Right atrium auricular region (tissue), 2 donors: ENCODE measurements at places on chromosomes 4 and X.
A peak's percentile ranks its signal among the peaks of the same experiment; 100 is the strongest.

- no peaks in the 10 kb centered on the region for H3K4me1 ChIP-seq
- no peak for DNase-seq
- no peak overlapping the region for H3K4me3 ChIP-seq
- H3K27ac ChIP-seq = peak overlapping the region; percentile 50
- no peaks in the 10 kb centered on the region for H3K27me3 ChIP-seq
Measured at GRCh38 chr4:153571006-153571545, 104.9 kb downstream of the TMEM131L start.

DNA sequence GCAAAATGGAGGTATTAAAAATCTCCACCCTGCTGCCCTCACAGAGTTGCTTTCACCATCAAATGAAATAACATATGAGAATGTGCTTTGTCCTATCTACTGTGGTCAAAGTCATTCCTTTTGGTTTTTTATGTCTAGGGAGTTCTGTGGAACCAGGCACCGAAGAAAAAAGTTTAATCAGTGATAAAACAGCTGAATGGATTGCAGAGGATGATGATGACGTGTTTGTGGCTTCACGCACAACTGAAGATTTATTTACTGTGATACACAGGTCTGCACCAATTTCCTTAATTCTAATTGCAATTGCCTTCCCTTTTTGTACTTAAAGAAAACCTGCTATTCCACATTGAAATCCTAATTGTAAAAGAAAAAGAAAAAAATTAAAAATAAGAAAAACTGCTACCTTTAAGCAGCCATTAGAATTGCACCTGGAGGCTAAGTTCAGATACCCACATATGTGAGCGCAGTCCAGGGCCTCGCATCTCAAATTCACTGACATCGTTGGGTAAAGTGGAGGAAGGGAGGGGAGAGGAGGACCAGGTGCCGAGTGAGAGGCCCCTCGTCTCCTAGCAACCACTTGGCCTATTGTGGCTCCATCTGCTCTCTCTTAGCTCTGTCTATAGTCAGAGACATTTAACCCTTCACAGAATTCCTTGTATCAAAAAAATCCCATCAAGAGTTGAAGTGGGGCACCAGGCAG, 10.5 kb upstream of the RTL5 start:
- peaks cover 6% of the 10 kb centered on the region for H3K36me3 ChIP-seq
- H3K27ac ChIP-seq = no peak overlapping the region
- H3K27me3 ChIP-seq = no peaks in the 10 kb centered on the region
- no peak for DNase-seq

DNA sequence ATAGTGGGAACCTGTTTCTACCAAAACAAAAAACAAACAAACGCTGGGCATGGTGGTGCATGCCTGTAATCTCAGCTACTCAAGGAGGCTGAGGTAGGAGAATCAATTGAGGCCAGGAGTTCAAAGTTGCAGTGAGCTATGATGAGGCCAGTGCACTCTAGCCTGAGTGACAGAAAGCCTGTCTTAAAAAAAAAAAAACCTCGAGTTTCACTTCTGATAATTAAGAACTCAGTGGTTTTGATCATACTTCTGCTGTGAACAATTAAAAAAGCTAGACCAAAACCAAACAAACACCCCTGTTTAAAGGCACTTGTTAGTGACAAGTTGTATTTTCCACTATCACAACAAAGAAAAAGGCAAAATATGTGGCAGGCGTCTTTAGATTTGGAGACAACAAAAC, 15.0 kb upstream of the UBE2D3 start:
- DNase-seq = no peak
- peaks cover 4% of the 10 kb centered on the region for H3K36me3 ChIP-seq
- no peak overlapping the region for H3K27ac ChIP-seq
- H3K4me3 ChIP-seq = no peak overlapping the region

DNA sequence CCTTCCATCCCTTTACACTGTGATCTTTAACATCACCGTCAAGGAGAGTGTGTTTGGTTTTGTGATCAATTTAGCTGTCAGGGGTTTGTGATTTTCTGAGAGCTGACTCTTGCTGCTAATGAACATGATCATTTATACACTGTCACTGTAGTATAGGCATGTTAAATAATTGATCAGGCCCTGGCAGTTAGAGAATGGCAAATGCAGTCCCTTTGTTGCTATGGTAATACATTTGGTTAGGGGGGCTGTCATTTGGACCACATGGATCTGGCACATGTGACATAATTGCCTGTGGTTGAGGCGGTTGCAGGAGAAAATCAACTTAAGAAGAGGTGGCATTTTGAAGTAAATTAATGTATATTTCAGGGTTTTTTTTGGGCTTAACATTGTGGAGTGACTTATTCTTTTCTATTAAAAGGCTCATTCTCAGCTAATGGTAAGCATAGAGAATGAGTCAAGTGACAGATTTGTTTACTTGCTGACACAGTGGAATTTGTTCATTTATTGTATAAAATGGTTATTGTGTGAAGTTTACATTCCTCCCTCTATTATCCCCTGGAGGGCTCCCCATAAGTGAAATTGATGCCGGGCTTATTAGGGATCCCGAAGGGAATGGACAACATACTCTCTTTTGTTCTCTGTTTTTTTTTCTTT, 114.0 kb downstream of the FHIP1A start:
- no peak for DNase-seq
- H3K27me3 ChIP-seq = no peaks in the 10 kb centered on the region
- no peaks in the 10 kb centered on the region for H3K36me3 ChIP-seq
- H3K4me3 ChIP-seq = no peak overlapping the region
- H3K4me1 ChIP-seq = no peaks in the 10 kb centered on the region

- no peaks in the 10 kb centered on the region for H3K4me1 ChIP-seq
- H3K36me3 ChIP-seq = no peaks in the 10 kb centered on the region
- H3K27me3 ChIP-seq = no peaks in the 10 kb centered on the region
- no peak overlapping the region for H3K27ac ChIP-seq
Measured at GRCh38 chrX:68574240-68574639, 73.2 kb upstream of the STARD8 start.

GRCh38 chr4:124282301-124282898, 430.1 kb downstream of the ANKRD50 start:
- H3K36me3 ChIP-seq = no peaks in the 10 kb centered on the region
- H3K27me3 ChIP-seq = no peaks in the 10 kb centered on the region

GRCh38 chr4:8033067-8033755, 93.5 kb upstream of the AFAP1 start:
- H3K36me3 ChIP-seq = no peaks in the 10 kb centered on the region
- no peak overlapping the region for H3K4me3 ChIP-seq
- H3K27me3 ChIP-seq = no peaks in the 10 kb centered on the region
- H3K4me1 ChIP-seq = no peaks in the 10 kb centered on the region
- no peak for DNase-seq
- H3K27ac ChIP-seq = no peak overlapping the region

GRCh38 chrX:118468122-118468521, 27.5 kb upstream of the DOCK11 start:
- no peaks in the 10 kb centered on the region for H3K4me1 ChIP-seq
- no peaks in the 10 kb centered on the region for H3K36me3 ChIP-seq
- DNase-seq = no peak
- H3K4me3 ChIP-seq = no peak overlapping the region

- DNase-seq = no peak
- no peak overlapping the region for H3K4me3 ChIP-seq
- H3K27ac ChIP-seq = no peak overlapping the region
- H3K27me3 ChIP-seq = no peaks in the 10 kb centered on the region
Measured at GRCh38 chrX:119231936-119232445, 4.1 kb upstream of the PGRMC1 start.

GRCh38 chrX:48083706-48084105, 12.3 kb upstream of the ZNF630 start:
- no peak for DNase-seq
- H3K36me3 ChIP-seq = no peaks in the 10 kb centered on the region
- H3K4me1 ChIP-seq = no peaks in the 10 kb centered on the region
- H3K27ac ChIP-seq = no peak overlapping the region
- no peaks in the 10 kb centered on the region for H3K27me3 ChIP-seq
- H3K4me3 ChIP-seq = no peak overlapping the region

- H3K36me3 ChIP-seq = no peaks in the 10 kb centered on the region
- no peaks in the 10 kb centered on the region for H3K27me3 ChIP-seq
- no peak overlapping the region for H3K27ac ChIP-seq
Measured at GRCh38 chr4:177077095-177077971, 232.3 kb upstream of the NEIL3 start.

DNA sequence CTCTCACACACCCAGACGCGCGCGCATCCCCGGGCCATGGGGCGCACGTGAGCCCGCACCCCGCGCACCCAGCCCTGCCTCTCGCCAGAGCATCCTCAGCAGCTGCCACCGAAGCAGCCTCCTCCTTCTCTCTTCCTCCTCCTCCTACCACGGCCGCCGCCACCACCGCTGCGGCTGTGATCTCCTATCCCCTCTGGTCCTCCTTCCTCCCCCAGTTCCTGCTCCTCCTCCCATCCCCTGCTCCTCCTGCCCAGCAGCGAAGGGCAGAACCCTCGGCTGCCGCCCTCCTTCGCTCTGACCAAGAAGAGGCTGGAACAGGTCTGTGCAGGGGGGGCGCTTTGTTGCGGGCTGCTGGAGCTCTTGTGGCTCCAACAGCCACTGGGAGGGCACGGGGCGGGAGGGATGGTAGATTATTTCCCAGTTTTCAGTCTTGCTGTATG, 148.7 kb upstream of the CHRDL1 start:
- DNase-seq = no peak
- H3K27me3 ChIP-seq = no peaks in the 10 kb centered on the region
- H3K4me1 ChIP-seq = no peaks in the 10 kb centered on the region
- no peak overlapping the region for H3K4me3 ChIP-seq

DNA sequence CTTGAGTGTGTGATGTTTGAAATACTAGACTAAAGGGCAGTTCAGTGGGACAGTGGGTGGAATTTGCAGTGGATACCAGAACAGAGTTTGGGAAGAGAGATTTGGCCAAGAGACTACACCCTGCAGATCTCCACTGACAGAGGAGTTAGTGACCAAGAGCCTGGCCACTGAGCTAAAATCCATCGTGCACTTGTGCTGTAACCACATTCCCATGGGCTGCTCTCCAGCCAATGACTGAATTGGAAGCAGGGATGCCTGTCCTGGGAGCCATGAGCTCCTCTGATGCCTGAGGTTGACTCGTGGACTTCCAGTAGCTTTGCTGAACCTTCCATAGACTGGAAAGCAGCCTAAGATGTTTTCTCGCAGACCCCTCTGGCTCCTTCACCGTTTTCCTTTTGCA, 296.1 kb downstream of the TRIML1 start:
- no peak overlapping the region for H3K27ac ChIP-seq
- DNase-seq = no peak
- no peaks in the 10 kb centered on the region for H3K4me1 ChIP-seq
- no peaks in the 10 kb centered on the region for H3K27me3 ChIP-seq
- H3K4me3 ChIP-seq = no peak overlapping the region
- no peaks in the 10 kb centered on the region for H3K36me3 ChIP-seq
